Right lobe of liver (tissue), 6 donors: ENCODE measurements at places on chromosomes 6 and 20.

DNA sequence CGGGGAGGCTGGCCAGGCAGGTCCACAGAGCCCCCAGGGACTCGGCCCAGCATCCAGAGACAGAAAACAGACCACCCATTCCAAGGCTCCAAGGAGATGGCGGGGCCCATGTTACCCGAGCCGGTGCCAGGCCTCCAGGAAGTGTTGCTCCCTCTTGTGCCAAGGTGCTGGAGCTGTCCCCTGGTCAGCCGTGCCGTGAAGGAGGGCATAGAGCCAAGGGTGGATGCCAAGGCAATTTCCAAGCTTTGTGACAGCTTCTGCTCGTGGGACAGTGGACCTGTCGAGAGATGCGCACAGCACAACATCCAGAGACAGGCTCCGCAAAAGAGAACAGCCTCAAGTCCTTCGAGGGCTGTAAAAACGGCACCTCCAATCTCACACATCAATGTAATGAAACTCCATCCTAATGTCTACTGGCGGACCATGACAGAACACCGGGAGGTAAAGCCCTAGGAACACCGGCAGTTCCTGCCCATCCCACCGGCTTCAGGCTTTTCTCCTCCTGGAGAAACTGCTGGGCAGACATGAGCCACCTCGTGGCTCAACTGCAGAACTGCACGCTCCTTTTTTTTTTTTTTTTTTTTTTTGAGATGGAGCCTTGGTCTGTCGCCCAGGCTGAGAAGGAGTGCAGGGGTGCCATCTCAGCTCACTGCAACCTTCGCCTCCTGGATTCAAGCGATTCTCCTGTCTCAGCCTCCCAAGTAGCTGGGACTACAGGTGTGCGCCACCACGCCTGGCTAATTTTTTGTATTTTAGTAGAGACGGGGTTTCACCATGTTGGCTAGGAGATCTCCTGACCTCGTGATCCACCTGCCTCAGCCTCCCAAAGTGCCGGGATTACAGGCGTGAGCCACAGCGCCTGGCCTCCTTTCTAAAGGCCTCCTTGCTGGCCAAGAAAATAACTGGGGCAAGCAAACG lies 30.9 kb upstream of the AVP start:
- DNase-seq = no peak

- DNase-seq = peak; percentile 16
Measured at GRCh38 chr20:63128367-63128766, 87.6 kb downstream of the YTHDF1 start.

GRCh38 chr6:104617591-104617990 lies 242.1 kb downstream of the HACE1 start:
- no peak for DNase-seq

- DNase-seq = no peak
Measured at GRCh38 chr6:68740828-68741500, 105.9 kb downstream of the ADGRB3 start.

- DNase-seq = no peak
Measured at GRCh38 chr20:13659288-13659687, 20.6 kb upstream of the TASP1 start.
